Stimulated activated CD4-positive, alpha-beta T cell treated with anti-CD3 and anti-CD28 coated beads, Interleukin-1b, Interleukin-23, amount 100 ng/mL, for 1 hour (primary cell): ENCODE measurements at places on chromosomes 13 and 19.

- DNase-seq: no peak
These were observed 20.0 kb downstream of the ENOX1 start for GRCh38 chr13:43766725-43767124.

DNA sequence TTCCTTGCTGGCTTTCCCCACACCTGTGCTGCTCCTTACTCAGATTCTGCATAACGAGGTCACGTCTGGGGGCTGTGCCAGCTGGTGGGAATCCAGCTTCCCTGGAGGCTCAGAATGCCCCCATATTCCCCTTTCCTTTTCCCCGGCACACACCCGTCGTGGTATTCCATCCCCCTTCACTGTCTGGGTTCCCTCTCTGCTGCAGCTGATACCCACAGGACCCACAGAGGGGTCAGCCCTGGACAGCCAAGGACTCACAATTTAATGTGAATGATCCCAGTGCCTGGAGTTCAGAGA lies 4.2 kb upstream of the MYH14 start:
- no peak for DNase-seq

DNA sequence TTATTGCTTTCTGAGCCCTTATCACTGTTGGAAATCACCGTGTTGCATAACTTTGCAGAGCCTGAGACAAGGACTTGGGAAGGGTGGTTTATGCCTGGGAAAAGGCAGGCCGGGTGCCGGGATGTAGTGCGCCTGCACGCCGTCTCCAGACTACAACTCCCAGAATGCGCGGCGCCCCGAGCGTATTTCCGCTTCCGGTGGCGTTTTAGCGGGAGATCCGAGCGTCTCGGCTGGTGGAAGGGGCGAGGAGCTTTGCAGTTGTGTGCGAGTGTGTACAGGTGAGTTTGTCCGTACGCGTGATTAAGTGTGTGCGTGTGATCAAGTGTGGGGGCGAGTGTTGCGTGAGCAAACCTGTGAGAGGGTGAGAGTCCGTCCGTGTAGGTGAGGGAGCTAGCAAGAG lies 75.4 kb downstream of the PEG3 start:
- no peak for DNase-seq

- DNase-seq: no peak
These were observed 6.8 kb downstream of the FRY start for GRCh38 chr13:32038343-32038742.

- DNase-seq: no peak
These were observed 29.9 kb downstream of the UNC13A start for GRCh38 chr19:17658240-17658639.

- DNase-seq: no peak
These were observed 6.1 kb upstream of the GGACT start for GRCh38 chr13:100594731-100595130.

- DNase-seq: no peak
These were observed 86.9 kb downstream of the LHFPL6 start for GRCh38 chr13:39516096-39516495.

DNA sequence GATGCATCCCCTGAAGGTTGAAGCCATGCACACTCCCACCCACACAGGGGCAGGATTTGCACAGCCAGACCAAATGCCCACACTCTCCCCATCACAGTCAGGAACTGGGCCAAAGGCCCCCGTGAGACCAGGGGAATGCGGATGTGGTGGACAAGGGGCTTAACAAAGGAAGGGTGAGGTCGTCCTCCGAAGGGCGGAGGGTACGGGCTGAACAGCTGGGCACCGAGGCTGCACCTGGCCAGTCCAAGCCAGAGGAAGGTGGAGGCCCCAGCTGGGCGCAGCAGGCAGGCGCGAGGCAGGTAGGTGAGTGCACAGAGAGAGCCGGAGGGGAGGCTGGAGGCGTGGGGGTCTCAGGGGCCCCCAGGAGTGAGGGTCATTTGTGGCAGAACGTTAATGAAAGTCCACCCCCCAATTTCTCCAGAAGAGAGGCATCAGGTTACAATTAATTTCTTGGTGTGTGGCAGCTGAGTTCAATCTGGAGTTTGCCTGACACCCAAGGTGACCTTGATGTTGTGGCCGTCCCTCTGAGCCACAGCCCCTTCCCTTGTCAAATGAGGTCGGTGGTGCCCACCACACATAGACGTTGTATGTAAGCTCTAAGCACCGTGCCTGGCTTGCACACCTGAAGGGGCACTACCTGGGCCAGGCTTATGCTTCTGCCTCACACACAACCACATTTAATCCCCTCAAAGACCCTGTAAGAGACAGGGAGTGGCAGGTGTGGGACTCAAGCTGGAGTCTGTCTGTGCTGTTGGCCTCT lies 2.9 kb downstream of the KLK15 start:
- no peak for DNase-seq

GRCh38 chr19:30877661-30878113 lies 471.5 kb downstream of the TSHZ3 start:
- DNase-seq: no peak

DNA sequence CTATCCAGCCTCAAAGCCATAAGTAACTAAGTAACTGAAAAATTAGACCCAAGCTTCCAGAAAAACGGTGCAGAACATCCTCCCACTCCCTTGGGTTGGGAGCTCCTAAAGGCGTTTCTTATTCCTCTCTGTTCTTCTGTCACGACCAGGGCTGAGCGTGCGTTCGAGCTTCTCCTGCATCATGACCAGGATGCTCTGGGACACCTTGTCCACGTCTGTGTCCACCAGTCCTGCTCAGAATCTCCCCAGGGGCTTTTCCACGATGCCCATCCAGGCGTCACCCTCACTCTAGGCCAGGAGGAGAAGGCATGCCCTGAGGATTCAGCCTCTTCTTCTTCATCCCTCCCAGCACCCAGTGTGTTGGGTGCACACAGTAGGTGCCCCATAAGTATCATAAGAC lies 37.8 kb upstream of the GAS6 start:
- DNase-seq: no peak

DNA sequence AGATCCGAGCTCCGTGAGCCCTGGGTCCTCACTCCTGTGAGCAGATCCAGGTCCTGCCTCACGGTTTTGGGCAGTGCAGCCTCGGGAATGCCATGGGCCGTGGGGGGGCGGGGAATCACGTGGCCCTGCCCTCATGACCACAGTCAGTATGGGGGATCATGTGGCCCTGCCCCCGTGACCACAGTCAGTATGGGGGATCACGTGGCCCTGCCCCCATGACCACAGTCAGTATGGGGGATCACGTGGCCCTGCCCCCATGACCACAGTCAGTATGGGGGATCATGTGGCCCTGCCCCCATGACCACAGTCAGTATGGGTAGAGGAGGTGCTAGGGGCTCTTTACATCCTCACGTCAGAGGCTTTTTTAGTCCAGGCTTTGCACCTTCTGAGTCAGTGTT lies 64.3 kb upstream of the F7 start:
- DNase-seq: no peak

DNA sequence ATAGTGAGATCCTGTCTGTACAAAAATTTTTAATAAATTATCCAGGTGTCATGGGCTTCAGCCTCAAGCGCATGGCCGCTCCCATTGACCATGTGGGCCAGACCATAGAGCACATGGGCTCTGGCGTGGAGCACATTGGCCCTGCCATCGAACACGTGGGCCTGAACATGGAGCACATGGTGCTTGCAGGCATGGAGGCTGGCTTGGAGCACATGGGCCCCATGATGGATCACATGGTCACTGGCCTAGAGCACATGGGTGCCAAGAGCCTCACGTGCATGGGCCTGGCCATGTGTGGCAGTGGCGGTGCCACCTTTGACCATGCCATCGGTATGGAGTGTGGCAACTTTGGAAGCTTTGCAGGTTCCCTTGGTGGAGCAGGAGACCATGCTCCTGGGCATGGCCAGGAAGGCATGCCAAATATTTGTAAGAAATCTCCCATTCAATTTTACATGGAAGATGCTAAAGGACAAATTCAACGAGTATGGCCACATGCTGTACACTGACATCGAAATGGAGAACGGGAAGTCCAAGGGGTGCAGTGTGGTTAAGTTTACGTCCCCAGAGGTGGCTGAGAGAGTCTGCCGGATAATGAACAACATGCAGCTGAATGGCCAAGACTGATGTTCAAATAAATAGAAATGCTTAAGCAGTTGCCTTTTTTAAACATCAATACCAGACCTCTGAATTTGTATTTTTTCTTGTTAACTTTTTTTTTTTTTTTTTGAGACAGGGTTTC lies 21.3 kb upstream of the SLC1A5 start:
- no peak for DNase-seq

- no peak for DNase-seq
These were observed 94.8 kb upstream of the AKAP11 start for GRCh38 chr13:42177189-42177588.

GRCh38 chr13:67135356-67135755 lies 94.8 kb downstream of the PCDH9 start:
- no peak for DNase-seq

DNA sequence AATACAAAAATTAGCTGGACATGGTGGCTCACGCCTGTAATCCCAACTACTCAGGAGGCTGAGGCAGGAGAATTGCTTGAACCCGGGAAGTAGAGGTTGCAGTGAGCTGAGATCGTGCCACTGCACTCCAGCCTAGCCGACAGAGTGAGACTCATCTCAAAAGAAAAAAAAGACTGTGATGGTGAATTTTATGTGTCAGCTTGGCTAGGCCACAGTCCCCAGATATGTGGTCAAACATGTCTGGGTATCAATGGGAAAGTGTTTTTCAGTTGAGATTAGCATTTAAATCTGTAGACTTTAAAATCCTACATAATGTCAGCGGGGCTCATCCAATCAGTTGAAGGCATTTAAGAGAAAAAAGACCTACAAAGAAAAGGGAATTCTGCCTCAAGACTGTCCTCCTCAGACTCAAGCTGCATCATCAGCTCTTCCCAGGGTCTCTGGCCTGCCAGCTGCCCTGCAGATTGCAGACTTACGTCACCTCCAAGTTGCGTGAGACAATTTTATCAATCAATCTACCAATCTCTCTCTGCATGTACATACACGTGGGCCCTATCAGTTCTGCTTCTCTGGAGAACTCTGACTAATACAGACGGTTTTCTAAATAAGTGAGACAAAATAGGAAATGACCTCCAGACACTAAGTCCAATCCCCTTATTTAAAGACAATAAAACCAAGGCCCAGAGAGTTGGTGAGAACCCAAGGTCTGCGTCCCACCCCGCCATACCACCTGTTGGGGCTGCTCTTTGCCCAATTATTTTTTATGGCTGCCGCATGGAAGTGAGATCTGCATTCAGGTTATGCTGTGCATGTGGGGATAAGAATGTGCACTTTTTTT lies 99.2 kb downstream of the ABCC4 start:
- DNase-seq: no peak

DNA sequence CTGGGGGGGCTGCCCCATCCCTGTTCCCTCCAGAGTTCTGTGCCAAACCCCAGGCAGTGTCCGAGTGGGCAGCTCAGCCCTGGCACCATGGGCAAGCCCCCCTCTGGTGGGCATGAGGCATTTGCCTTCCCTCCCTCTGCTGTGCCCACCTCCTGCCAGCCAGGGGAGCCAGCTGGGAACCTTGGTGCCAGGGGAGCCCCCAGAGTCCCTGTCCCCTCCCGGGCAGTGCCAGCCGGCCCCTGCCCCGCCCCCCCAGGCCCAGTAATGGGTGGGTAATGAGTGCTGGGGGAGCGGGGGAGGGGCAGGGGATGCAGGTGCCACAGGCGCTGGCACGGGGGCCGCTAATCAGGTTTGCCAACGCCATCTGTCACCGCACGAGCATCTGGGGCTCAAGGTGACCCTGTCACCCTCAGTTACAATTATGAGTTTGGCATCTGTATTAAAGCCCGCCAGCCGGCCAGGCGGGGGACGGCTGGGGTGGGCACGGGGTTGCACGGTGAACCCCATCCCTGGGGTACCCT lies 5.9 kb downstream of the DAND5 start:
- DNase-seq: no peak

DNA sequence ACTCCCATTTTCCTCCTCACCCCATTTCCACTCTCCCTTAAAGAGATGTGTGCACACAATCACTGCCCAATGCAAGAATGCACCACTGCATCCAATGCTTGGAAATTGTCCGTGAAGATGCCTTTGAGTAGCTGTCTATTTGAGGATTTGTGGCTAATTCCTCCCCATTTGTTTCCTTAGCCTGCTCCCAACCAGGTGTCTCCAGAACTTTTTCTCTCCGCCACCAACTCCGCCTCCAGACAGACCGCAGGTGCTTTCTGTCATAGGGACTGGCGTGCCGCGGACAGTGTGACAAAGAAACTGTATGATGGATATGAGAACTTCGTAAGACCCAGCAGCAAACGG lies 461 bp upstream of the TM9SF2 start:
- no peak for DNase-seq

GRCh38 chr13:27110056-27110746 lies 61.4 kb downstream of the USP12 start:
- DNase-seq: no peak

GRCh38 chr19:41666075-41666474 lies 22.0 kb downstream of the CEACAM7 start:
- no peak for DNase-seq

GRCh38 chr19:55082020-55082851 lies 6.6 kb downstream of the EPS8L1 start:
- DNase-seq: peak; percentile 20

DNA sequence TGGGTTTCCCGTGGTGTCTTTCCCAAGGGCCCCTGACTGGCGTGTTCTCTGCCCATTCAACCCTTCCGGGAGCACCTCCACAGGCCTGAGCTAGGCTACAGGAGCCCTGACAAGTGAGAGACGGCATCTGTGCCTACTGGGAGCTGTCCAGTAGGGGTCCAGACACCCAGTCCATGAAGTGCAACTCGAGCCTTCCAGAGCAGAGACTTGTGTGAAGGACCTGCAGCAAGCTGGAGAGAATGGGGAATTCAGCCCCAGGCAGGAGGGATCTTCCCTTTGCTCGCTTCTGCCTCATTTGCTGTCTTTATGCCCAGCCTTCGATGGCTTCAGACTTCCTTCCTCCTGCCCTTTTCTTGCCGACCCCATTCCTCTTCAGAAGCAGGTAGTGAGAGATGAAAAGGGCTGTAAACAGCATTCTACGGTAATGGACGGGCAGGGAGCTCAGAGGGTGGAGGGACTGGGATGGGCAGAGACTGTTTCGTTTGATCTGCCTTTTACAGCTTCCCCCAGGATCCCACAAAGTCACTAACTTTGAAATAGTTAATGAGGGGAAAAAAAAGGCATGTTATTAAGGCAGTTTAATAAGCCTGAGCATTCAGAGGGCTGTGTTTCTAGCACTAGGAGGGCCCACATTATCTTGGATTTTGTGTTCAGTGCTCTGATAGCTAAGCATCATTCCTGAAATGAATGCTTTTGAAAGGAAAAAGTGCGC lies 327.6 kb downstream of the FGF9 start:
- DNase-seq: no peak

DNA sequence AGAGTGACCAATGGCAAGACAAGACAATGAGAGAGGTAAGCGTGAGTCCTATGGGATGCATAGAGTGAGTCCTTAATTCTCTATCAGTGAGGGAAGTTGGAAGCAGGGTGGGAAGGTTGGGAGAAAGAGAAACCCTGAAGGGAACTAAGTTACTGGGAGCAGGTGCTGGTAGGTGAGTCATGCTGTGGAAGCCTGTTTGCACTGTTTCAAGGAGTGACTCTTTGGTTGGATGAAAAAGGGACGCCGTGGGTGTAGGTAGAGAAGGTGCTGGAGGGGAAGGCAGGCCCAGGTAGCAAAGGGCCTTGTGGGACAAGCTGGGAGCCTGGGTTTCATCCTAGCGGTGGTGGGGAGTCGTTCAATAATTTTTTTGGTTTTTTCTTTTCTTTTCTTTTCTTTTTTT lies 21.9 kb downstream of the IGFL1 start:
- no peak for DNase-seq

- DNase-seq: peak; percentile 77
These were observed 7.3 kb upstream of the HOOK2 start for GRCh38 chr19:12782424-12783290.
